ENCODE measurements at places on chromosomes 2 and 18. TPM values are rescaled to one million over a fixed set of nuclear protein-coding genes. Genes with fewer than 3 reads are reported as not detected.

The THOC1 gene
- total RNA-seq, result 69.0 TPM

The MC5R gene
- total RNA-seq, result not detected

The ALPP gene
- not detected for total RNA-seq

The INHA gene
- 1.5 TPM for total RNA-seq

The NT5DC4 gene
- total RNA-seq, result 0.21 TPM

DNA sequence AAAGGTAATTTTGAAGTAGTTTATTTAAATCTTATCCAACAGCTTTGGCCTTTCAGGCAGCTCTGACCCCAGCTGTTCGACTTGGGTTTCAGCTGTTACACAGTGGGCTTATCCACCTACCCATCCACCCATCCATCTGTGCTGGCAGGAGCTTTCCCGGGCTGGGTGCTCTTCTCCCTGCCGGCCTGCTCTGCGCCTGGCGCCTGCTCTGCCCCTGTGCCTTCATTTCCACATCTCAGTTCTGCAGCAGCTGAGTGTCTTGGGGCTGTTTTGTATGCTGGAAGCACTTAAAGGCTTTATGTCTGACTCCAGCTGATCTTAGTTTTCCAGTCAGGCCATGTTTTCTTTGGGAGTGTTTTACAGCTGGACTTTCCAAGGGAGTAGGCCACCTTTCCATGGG, 24.2 kb downstream of the LDLRAD4 start:
- DNase-seq, result no peak

GRCh38 chr2:150974864-150975263, 286.8 kb downstream of the RBM43 start:
- DNase-seq, result no peak

GRCh38 chr2:121409966-121410365, 120.7 kb upstream of the RNU4ATAC start:
- DNase-seq, result no peak

DNA sequence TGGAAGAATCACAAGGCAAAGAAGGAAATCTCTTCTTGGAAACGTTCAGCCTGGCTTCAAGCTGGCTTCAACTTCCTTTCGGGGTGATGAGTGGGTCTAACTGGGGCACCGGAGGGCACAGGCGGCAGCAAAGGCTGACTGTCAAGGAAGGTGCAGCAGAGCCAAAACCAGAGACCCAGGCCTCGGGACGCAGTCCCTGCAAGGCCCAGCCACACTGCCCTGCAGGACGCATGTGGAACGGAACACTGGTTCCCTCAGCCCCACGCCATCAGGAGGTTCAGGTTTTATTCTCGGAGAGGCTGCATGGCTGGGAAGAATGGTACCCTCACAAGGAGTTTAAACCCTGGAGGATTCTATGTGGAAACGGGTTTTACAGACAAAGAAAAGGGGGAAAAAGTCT, 165.5 kb downstream of the HDAC4 start:
- DNase-seq, result no peak

DNA sequence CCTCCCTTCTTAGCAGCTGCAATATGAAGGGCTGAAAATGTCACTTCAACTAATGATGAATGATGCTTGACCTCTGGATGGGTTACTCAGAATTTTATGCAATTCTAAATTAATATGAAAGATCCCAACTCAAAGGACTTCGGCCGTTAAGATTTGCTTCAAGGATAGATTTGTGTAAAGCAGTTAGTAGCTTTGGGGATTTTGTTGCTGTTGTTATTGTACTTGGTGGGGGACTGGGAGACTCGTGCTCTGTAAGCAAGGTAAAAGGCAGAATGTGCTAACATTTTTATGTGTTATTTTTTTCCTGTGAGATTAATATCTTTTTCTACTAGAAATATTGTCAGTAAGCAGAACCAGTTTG, 478.8 kb downstream of the ARHGAP15 start:
- DNase-seq, result no peak

GRCh38 chr2:28506112-28506910, 10.5 kb downstream of the PLB1 start:
- DNase-seq, result no peak
